ENCODE measurements at places on chromosomes 2 and 18.

DNA sequence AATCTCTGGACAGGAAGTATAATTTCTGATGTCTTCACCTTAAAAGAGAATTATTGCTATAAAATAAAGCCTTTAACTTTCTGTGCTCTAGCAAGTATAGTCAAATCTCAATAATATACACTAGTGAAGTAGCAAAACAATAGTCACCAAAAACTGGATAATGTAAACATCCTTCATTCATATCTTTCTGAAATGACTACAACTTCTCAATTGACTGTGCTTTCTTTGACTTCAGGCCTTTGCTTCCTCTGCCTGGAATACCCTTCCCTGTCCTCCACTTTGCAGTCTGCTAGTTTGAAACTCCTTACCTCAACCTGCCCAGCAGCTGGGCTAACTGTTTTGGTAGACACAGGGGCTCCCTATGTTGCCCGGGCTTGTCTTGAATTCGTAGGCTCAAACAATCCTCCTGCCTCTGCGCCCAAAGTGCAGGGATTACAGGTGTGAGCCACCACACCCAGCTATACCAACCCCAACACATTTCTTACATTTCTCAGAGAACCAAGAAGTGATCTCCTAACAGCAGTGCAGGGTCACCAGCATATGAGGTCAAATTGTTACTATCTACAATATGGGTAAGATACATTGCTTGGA is 6.6 kb upstream of the PCBP1 start:
- no peak for DNase-seq

DNA sequence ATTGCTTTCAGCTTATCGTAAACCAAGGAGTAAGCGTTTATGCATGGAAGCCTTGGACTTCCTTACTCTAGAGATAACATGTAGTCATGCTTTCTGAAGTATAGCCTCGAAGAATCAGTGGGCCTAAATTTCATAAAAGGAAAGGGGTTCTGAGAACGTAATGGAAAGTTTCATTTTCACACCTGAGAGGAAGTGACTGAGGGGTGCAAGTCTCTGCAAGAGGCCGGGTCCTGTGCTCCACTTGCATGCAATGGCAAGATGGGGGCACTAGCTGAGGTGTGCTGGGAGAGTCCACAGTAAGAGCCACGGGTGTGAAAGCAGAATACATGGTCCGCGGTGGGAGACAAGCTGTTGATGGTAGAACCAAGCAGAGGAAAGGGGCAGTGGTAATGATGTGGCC is 36.5 kb upstream of the C1D start:
- no peak for DNase-seq

DNA sequence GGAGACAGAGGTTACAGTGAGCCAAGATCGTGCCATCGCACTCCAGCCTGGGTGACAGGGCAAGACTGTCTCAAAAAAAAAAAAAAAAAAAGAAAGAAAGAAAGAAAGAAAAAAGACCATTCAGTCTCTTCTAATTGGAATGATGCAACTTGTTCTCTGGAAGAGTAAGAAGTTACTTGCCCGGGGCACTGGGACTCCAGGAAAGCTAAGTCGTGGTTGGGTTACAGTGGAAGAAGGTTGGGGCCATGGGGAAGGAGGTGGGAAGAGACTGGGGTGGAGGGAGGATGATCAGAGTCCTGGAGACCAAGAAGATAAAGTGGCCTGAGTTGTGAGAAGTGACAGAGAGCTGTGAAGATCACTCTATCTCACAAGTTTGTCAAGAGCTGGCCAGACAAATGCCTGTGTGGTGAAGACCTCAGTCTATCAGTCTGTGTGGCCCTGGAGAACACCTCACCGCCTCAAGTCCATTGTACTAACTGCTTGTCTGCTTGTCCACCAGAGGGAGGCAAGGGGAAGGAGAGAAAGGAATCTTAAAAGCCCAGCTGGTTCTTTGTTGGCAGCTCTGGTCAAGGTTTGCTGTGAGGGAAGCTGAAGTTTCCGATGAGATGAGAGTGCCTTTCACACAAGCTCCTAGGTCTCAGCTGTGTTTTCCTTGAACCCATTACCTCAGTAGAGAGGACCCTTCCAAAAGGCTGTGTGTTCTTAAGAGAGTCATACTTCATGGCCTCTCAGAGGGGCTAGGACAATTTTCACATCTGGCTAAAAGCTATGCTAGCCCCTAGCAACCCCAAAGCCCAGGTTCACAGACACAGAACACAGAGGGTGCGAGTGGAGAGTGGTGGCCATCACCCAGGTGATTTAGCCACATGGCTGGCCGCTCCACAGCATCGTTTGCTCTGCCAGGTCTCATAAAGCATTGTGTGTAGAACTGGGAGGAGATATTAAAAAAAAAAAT is 72.0 kb upstream of the TMEM178A start:
- DNase-seq = peak; percentile 50

GRCh38 chr18:40414155-40414754 is 1540.8 kb upstream of the PIK3C3 start:
- no peak for DNase-seq

- no peak for DNase-seq
Observed at GRCh38 chr2:219698748-219699439, 71.5 kb downstream of the SLC4A3 start.

GRCh38 chr2:149075105-149075504 is 36.6 kb downstream of the LYPD6B start:
- no peak for DNase-seq

DNA sequence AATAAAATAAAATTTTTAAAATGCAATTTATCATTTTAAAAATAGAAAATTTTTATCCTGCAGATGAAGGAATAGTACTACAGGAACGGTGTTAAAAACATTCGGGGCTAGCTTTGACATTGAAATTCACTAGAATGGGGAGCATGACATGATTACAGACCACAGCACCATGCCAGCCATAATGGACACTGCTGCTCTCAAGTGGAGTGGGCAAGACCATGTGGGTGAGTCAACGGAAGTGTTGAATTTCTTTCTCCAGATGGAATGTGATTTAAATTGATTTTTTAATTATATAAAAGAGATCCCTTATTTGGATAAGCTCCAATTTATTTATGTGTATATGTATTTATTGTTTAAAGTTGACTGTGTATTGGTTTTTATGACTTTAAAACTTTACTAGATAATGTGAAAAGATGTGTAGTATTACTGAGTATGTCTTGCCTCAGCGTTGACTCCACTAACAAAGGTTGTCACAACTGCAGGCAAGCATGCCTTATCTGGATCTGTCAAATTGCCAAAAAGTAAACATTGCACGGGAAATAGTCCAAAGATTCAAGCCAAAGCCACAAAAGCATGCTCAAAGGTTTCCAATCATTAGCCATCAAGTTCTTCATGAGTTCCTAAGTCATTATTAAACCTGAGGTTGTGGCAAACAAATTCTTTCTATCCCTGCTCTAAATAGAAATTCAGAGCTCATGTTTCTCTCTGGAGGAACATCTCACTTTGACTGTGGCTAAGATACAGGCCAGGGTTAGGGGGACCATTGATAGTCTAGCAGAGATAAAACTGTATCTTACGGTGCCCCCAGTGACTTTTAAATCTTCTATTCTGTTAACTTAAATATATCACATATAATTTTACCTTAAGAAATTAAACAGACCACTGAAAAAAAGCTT is 536.9 kb downstream of the TMX3 start:
- no peak for DNase-seq

DNA sequence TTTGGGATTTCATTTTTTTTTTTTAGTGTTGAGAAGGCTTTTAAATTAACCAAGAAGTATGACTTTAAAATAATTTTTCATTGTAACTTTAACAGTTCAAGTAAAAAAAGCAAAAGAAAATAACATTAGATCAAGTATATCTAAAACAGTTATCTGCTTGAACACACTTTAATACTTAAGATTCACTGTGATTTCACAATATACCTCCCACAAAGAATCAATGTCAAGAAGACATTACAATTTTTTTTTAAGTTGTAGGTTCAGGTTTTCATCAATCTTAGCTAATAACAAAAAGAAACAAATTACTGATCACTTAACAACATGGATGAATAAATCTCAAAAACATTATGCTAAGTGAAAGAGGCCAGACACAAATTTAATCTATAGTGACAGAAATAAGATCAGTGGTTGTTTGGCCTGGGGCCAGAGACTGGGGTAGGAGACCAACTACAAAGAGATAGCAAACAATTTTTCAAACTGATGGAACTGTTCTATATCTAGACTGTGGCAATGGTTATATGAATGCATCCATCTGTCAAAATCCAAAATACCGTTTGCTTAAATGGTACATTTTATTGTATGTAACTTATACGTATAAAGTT is 74.8 kb upstream of the FRZB start:
- DNase-seq = peak; percentile 85

DNA sequence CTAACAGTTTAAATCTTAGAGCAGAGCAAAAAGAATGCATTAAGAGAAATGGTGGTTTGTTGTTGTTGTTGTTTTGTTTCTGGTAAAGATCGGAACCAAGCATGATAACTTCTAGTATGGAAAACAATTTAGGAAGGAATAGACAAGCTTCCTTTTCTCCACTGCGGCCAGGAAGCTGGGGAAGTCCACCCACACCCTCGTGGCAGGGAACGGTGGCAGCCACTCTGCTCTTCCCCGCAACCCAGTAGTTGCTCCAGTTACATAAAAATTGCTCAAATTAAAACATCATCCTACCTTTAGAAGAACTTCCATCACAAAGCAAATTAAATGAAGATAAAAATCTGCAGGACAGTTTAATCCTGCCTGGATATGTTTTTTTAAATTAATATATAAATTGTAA is 113.0 kb downstream of the RBMS1 start:
- DNase-seq = no peak

Data from NCI-H82 (cell line).